ENCODE measurements at places on chromosomes 1 and 21. TPM values are rescaled to one million over a fixed set of nuclear protein-coding genes. Genes with fewer than 3 reads are reported as not detected.
A peak's percentile ranks its signal among the peaks of the same experiment; 100 is the strongest.

ZNF695 gene
- not detected for total RNA-seq

GRCh38 chr1:176073524-176074157 lies 133.4 kb downstream of the COP1 start:
- no peaks in the 10 kb centered on the region for H3K4me1 ChIP-seq
- H3K27me3 ChIP-seq = no peaks in the 10 kb centered on the region
- no peak for DNase-seq
- no peak overlapping the region for H3K4me3 ChIP-seq
- no peaks in the 10 kb centered on the region for H3K36me3 ChIP-seq

DNA sequence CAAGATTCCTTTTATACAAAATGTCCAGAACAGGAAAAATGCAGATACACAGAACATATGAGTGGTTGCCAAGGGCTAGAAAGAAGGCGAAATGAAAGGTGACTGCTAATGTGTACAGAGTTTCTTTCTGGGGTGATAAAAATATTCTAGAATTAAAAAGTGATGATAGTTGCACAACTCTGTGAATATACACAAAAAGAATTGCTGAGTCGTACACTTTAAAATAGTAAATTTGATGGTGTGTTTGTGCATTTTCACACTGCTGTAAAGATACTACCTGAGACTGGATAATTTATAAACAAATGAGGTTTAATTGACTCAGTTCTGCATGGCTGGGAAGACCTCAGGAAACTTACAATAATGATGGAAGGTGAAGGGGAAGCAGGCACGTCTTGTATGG lies 23.9 kb downstream of the KLHDC7A start:
- H3K27me3 ChIP-seq = no peaks in the 10 kb centered on the region
- no peaks in the 10 kb centered on the region for H3K4me1 ChIP-seq
- H3K36me3 ChIP-seq = no peaks in the 10 kb centered on the region
- H3K4me3 ChIP-seq = no peak overlapping the region
- DNase-seq = no peak
- no peak overlapping the region for H3K27ac ChIP-seq

DNA sequence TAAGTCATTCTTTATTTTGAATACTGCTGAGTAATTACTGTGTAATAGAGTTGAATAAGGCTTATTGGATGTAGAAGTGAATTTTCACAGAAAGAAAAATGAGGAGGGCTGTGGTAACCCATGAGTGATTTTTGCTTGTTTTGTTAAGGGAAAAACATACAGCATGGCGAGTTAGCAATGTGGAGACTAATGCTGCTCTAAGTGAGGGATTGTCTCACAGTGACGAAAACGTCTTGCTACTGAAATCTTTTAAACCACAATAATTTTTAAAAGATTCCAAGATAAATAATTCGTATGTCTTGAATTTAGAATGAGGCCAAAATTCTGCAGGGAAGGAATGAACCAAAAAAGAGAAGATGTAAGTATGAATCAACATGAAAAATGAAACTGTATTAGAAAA lies 16.2 kb upstream of the PLA2G4A start:
- H3K4me1 ChIP-seq = no peaks in the 10 kb centered on the region
- no peak overlapping the region for H3K27ac ChIP-seq
- no peaks in the 10 kb centered on the region for H3K27me3 ChIP-seq
- no peaks in the 10 kb centered on the region for H3K36me3 ChIP-seq

DNA sequence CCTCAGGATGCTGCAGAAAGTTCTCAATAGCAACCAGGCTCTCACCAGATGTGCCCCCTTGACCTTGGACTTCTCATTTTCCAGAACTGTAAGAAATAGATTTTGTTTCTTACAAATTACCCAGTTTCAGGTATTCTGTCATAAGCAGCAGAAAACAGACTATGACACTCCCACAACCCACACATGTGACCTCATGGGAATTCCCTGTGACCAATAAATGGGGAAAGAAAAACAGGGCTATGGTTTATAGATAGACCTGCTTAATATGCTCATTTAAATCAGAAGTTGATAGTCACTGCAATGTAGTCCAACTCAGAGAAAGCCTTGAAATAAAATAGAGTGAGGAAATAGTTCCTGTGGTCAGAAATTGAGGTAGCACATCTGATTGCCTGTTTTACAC lies 380.9 kb upstream of the PTBP2 start:
- no peaks in the 10 kb centered on the region for H3K27me3 ChIP-seq
- H3K4me3 ChIP-seq = no peak overlapping the region
- H3K27ac ChIP-seq = no peak overlapping the region
- DNase-seq = no peak
- H3K4me1 ChIP-seq = no peaks in the 10 kb centered on the region

GRCh38 chr1:111565079-111565478 lies 54.5 kb upstream of the RAP1A start:
- no peaks in the 10 kb centered on the region for H3K27me3 ChIP-seq
- H3K27ac ChIP-seq = peak overlapping the region; percentile 51
- H3K4me1 ChIP-seq = peaks cover 13% of the 10 kb centered on the region
- H3K36me3 ChIP-seq = no peaks in the 10 kb centered on the region
- peak; percentile 78 for DNase-seq

All from esophagus muscularis mucosa (tissue), 4 donors.